BE2C (cell line): ENCODE measurements at places on chromosomes 13 and 19.

DNA sequence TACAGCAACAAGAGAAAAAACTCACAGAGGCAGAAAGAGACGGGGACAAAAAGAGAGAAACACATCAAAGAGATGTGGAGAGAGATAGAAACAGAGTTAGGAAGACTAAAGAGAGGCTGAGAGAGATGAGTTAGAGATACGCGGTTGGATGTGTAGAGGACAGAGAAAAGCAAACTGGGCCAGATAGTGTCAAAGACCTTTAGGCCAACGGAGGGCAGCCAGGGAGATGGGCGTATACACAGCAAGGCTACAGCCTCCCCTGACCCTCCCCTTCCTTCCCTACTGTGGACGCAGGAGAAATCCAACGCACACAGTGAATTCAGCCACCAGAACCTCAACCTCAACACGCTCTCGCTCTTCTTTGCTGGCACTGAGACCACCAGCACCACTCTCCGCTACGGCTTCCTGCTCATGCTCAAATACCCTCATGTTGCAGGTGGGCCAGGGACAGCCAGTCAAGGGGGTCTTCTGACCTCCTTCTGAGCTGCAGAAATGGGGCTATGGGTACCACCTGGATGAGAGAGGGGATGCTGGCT is 18.7 kb downstream of the CYP2B6 start:
- DNase-seq: no peak

DNA sequence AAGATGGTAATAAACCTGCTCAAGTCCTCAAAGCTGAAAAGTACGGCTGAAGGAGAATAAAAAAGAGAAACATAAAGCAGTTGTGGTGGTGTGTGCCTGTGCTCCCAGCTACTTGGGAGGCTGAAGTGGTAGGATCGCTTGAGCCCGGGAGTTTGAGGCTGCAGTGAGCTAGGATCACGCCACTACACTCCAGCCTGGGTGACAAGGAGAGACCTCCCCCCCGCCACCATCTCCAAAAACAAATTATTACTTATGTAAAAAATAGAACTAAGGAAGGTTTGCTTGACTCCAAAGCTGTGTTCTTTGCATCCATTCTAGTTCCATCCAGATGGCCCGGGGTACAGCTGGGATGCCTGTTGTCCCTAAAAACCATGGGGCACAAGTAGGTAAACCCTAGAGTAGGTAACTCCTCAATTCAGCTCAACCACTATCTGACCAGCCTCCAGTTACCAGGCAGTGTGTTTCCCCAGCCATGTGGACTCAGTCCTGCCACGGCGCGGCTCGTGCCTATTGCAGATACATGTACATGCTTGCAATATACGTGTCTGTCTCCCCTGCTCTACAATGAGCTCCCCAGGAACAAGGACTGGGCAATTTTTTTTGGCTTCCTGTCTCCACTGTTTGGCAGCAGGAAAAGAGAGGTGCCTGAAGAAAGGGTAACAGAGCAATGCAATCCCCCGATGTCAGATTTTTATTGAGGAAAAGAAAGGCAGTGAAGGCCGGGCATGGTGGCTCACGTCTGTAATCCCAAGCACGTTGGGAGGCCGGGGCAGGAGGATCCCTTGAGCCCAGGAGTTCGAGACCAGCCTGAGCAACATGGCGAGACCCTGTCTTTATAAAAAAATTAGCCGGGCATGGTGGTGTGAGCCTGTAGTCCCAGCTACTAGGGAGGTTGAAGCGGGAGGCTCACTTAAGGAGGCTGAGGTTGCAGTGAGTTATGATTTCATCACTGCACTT is 101.3 kb downstream of the GNG7 start:
- DNase-seq: no peak

GRCh38 chr19:1025960-1026782 is at the start of gene CNN2:
Gene CNN2 (plus strand): TSS chr19:1026608. CDS start chr19:1026662, 54 bp downstream.
- DNase-seq: peak; percentile 77

- peak; percentile 31 for DNase-seq
Observed at GRCh38 chr19:44848036-44848811, 2.1 kb downstream of the NECTIN2 start.

GRCh38 chr19:17623224-17623935 is 64.8 kb downstream of the UNC13A start:
- no peak for DNase-seq

GRCh38 chr13:39655569-39656324 is at the start of gene COG6:
Gene COG6 (plus strand): TSS chr13:39655662. CDS start chr13:39655727, 65 bp downstream.
- DNase-seq: peak; percentile 92
